ENCODE measurements at places on chromosomes 11 and 22. TPM values are rescaled to one million over a fixed set of nuclear protein-coding genes. Genes with fewer than 3 reads are reported as not detected.

ASPHD2 gene
- 3.8 TPM for total RNA-seq

PRPF19 gene
- 122 TPM for total RNA-seq

ARHGAP42 gene
- total RNA-seq = 7.0 TPM

ST14 gene
- total RNA-seq = 0.30 TPM

SF3A1 gene
- 25.9 TPM for total RNA-seq

ANO9 gene
- total RNA-seq = 0.20 TPM

GRCh38 chr11:131186629-131187101 lies 183.8 kb upstream of the NTM start:
- no peak for DNase-seq

GRCh38 chr11:8527939-8528338 lies 66.1 kb downstream of the STK33 start:
- DNase-seq = no peak

GRCh38 chr11:68325183-68325906 lies 13.0 kb downstream of the LRP5 start:
- DNase-seq = no peak

- no peak for DNase-seq
These were observed 986 bp downstream of the NLRP10 start for GRCh38 chr11:7964261-7964660.

DNA sequence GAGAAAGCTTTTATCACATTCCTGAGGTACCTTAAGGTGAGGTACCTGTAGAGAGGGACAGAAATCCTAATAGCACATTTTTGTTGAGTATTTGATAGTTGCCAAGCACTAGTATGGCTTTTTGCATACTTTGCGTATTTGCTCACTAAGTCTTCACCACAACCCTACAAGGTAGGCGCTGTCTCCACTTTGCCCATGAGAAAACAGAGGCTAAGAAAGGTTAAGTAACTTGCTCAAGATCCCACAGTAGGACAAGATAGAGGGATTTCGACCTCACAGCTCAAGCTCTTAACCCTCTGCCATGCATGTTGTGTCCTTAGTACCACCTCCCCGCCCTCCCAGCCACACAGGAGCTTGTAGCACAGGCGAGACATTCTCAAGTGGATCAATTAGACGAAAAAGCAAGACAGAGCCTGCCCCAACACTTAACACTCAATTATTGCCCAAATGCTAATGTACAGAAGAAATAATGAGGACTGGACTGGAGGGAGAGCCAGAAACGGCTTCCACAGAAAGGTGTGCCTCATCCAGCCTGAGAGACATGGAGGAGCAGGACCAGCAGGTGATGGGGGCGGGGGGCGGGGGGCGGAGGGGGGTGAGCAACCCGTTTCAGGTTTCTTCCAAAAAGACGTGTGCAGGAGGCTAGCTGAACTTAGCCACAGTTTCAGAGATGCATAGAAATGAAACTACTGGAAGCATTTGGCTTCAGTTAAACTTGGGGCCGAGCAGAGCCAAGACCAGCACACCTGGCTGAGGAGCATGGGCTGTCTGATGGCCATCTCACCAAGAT lies 26.7 kb upstream of the CD44 start:
- peak; percentile 83 for DNase-seq

DNA sequence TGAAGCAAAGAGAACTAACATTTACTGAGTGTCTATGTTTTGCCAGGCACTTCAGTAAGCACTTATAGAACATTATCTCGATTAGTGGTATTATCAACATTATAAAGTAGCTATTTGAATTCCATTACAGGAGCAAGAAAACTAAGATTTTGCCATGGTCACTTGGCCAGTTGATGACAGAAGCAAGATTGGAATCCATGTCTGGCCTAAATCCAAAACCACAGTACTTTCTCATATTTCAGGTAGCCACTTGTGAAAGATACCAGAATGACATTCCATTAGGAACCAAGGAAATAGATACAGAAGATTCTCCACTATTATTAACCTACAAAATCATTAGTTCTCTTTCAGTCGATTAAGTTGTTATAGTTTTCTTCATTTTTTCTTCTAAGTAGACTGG lies 691.0 kb upstream of the API5 start:
- DNase-seq = peak; percentile 19

DNA sequence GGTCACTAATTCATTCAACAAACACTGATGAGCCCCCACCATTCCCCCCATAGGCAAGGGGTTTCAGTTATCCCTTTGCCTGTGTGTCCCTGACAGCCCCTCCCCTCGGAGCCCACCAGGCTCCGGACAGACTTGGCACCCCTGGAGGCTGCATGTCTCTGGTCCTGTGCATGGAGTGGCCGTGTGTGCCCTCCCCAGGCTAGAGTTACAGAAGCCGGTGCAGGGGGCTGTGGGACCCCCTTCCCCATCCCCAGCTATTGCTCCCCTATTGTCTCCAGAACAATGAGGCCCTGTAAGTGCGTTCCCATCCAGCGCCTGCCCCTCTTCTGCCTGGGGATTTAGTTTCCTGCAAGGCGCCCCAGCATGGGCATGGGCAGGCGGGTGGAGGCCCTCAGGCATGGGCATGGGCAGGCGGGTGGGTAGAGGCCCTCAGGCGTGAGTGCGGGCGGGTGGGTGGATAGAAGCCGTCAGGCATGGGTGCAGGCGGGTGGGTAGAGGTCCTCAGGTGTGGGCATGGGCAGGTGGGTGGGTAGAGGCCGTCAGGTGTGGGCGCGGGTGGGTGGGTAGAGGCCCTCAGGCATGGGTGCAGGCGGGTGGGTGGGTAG lies 1.5 kb downstream of the MUC2 start:
- no peak for DNase-seq

DNA sequence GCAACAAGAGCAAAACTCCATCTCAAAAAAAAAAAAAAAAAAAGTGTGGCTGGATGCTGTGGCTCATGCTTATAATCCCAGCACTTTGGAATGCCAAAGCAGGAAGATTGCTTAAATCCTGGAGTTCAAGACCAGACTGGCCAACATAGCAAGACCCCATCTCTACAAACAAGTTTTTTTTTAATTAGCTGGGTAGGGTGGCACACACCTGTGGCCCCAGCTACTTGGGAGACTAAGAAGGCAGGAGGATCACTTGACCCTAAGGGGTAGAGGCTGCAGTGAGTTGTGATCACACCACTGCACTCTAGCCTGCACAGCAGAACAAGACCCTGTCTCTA lies 19.0 kb upstream of the FEZ1 start:
- DNase-seq = no peak
